ENCODE measurements at places on chromosomes 1 and 21. TPM values are rescaled to one million over a fixed set of nuclear protein-coding genes. Genes with fewer than 3 reads are reported as not detected.

Gene RAB25
- total RNA-seq: 47.5 TPM

Gene KRTAP13-2
- total RNA-seq: not detected

Gene FYB2
- total RNA-seq: not detected

Gene CHI3L1
- 0.86 TPM for total RNA-seq

Gene RBP7
- total RNA-seq: 11.8 TPM

Gene CREG1
- 48.1 TPM for total RNA-seq

Gene CLIC6
- 0.58 TPM for total RNA-seq

Gene HSPB7
- total RNA-seq: not detected

Gene CITED4
- total RNA-seq: 43.4 TPM

Gene AMPD2
- 63.8 TPM for total RNA-seq

Gene NLRP3
- total RNA-seq: 7.4 TPM

Gene SPATA46
- not detected for total RNA-seq

Gene CYP4Z1
- not detected for total RNA-seq

Gene SLC45A1
- total RNA-seq: 0.22 TPM

Gene ESRRG
- 0.52 TPM for total RNA-seq

Gene DIO1
- total RNA-seq: not detected

Gene RCAN3
- 13.5 TPM for total RNA-seq

Gene PODN
- not detected for total RNA-seq

Gene PGLYRP4
- total RNA-seq: not detected

Gene KIF2C
- 72.8 TPM for total RNA-seq

Gene CD48
- total RNA-seq: not detected

Gene CFHR3
- total RNA-seq: not detected

Gene TTC22
- 4.3 TPM for total RNA-seq

Gene CRYBG2
- total RNA-seq: 2.8 TPM

Gene KIFAP3
- total RNA-seq: 15.0 TPM

Gene SPATA17
- total RNA-seq: 0.22 TPM

Gene MATN1
- not detected for total RNA-seq

Gene HAO2
- not detected for total RNA-seq

Gene RAD54L
- total RNA-seq: 23.6 TPM

Gene TTC39A
- total RNA-seq: 21.3 TPM

Gene CACHD1
- 5.9 TPM for total RNA-seq

Gene SPATA21
- total RNA-seq: not detected

Gene LORICRIN
- total RNA-seq: not detected

Gene ERG
- total RNA-seq: 0.29 TPM

Gene KCNJ9
- not detected for total RNA-seq

Gene KIAA1614
- 5.1 TPM for total RNA-seq

Gene DR1
- total RNA-seq: 34.9 TPM

Gene ABCA4
- not detected for total RNA-seq

Gene ARPC5
- total RNA-seq: 94.4 TPM

Gene C1orf56
- total RNA-seq: 3.0 TPM

Gene DHRS3
- total RNA-seq: 60.5 TPM

Gene SELE
- not detected for total RNA-seq

Gene RNU1-1
- under 0.01 TPM for total RNA-seq

Gene LCE2A
- total RNA-seq: not detected

Gene OXCT2
- 15.0 TPM for total RNA-seq

Gene BNIPL
- not detected for total RNA-seq

Gene CFHR2
- total RNA-seq: not detected

Gene SPATA45
- not detected for total RNA-seq

Gene METTL18
- total RNA-seq: 9.4 TPM

Gene ABCG1
- not detected for total RNA-seq

Gene DCDC2B
- not detected for total RNA-seq

Gene SERPINC1
- not detected for total RNA-seq

Gene KMO
- total RNA-seq: 1.0 TPM

Gene LYPD8
- total RNA-seq: not detected

Gene AIRE
- total RNA-seq: not detected

Gene TMCC2
- 5.0 TPM for total RNA-seq

Gene RAP1A
- 21.2 TPM for total RNA-seq
